Left ventricle myocardium superior (tissue), 1 donor: ENCODE measurements at places on chromosomes 4 and X.

GRCh38 chr4:14912426-14912825, 89.9 kb upstream of the CPEB2 start:
- DNase-seq = no peak

- no peak for DNase-seq
Measured at GRCh38 chrX:100687128-100687527, 43.1 kb downstream of the SRPX2 start.

DNA sequence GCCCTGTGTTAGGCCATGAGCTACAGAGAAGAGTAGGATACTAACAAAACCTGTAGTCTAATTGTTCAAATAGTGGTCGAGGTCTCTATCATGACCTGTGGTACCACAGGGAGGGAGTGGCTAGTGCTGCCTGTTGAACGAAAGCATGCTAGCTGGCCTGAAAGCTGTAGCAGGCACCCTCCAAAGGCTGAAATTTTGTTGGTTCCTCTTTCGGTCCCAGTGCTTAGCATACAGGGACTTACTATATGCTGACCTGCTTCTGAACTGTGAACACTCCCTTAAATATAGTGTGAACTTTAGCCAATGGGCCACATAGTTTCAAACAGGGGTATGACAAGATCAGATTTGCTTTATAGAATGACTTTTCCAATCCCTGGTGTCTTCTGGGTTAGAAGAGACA, 113.4 kb downstream of the PJA1 start:
- no peak for DNase-seq

- peak; percentile 62 for DNase-seq
Measured at GRCh38 chr4:25943312-25943711, 29.3 kb downstream of the SMIM20 start.

- DNase-seq = no peak
Measured at GRCh38 chr4:22692736-22693135, at the start of gene GBA3. Gene GBA3, plus strand, starts transcription at chr4:22692937.

GRCh38 chr4:38223306-38223705, 263.1 kb downstream of the PTTG2 start:
- no peak for DNase-seq

DNA sequence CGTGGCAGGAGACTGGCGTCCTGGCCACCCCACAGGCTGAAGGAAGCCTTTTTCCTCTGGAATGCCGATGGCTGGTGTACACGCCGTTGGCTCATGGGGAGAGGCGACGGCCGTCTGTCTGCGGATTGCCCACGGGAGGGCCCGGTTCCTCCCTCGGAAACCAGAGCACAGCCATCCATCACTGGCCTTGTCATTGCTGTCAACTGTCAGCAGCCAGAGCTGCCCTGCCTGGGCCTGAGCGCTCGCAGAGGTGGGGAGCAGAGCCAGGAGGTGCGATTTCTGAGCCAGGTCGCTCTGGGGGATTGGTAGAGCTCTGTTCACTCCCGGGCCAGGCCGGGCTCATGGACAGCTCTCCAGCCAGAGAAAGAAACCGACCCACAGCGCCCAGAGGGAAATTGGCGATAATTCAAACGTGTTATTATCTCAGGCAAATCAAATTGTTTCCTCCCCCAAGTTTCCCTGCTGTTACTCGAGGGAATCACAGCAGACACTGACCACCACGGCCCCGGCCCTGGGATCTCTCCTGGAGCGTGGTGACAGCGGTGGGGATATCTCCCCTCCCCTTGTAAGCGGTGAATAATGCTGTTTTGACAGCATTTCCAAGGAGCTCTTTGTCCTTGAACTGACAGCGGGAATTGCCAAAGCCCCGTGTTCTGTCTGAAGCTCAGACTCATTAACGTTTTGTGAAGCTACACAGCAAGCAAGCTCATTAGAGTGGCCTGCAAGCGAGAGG, 220.9 kb upstream of the PSAPL1 start:
- DNase-seq = peak; percentile 20

GRCh38 chr4:76990288-76991080, 40.9 kb downstream of the SEPTIN11 start:
- DNase-seq = no peak

GRCh38 chr4:1731180-1731579, 9.9 kb downstream of the TACC3 start:
- no peak for DNase-seq

- no peak for DNase-seq
Measured at GRCh38 chr4:53994382-53995102, 69.9 kb downstream of the CHIC2 start.

DNA sequence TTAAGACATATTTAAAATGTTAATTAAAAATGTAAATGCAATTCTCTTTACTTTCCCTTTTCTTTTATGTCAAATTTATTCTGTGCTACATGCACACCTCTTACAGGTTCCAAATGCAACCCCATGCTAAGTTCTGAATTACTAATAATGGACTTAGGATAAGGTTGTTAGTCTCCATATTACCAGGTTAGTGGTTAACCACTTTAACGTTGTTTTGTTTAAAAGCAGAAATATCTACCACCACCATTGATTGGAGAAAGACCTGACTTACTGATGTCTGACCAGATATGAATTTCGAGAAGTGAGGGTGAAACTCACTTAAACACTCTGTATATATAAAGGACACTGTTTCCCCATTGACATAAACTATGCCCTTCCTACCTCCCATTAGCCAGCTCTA, 6.9 kb upstream of the TRPC3 start:
- no peak for DNase-seq

DNA sequence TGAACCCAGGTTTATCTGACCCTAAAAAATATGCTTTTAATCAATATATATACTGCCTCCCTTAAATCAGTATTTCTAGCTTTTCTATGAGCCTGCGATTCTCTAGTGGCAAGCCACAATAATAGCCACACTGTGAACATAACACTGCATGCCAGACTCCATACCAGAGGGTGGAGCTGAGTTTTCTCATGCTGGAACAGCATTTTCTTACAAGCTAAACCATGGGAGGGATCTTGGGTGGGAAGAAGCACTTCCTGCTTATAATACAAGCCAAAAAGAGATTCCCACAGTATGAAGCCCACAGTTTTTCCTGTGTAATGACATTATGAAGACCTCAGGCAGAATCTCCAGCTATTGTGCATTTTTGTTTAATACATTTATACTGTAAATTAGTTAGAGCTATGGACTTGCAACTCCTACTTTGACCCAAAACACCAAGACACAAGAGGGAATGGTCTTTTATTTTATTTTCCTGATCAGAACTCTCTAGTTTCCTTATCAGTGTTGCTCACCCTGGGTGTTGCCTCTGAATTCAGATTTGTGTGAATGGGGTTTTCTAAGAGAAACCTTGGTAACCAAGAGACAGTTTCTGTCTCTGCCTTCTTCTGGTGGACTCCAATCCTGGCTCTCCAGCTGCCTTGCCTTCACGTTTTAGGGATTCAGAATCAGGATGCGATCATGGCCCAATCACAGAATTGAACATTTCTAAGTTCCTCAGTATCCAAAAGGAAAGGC, 74.5 kb upstream of the EOLA2 start:
- DNase-seq = no peak

GRCh38 chr4:177194906-177195305, 114.8 kb upstream of the NEIL3 start:
- no peak for DNase-seq

- no peak for DNase-seq
Measured at GRCh38 chrX:16136080-16136479, 12.7 kb downstream of the GRPR start.

- no peak for DNase-seq
Measured at GRCh38 chrX:12360383-12360782, 222.1 kb downstream of the FRMPD4 start.

DNA sequence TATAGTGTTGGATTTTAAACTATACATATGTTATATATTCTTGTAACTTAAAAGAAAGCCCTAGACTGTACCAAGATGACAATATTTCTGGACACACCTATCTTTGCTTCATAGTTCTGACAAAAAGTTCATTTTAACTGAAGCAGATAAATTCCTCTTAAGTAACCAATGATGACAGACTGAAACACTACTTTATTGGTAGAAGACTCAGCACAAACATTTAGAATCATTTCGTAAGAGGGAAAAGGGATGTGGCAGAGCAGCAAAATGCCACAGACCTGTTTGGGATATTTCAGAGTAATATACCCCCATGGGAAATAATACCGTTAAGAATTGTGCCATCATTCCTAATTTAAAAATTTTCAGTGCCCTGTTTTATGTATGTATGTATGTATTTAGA, 56.2 kb downstream of the APOO start:
- DNase-seq = no peak
